ENCODE measurements at places on chromosomes 5 and 9.

DNA sequence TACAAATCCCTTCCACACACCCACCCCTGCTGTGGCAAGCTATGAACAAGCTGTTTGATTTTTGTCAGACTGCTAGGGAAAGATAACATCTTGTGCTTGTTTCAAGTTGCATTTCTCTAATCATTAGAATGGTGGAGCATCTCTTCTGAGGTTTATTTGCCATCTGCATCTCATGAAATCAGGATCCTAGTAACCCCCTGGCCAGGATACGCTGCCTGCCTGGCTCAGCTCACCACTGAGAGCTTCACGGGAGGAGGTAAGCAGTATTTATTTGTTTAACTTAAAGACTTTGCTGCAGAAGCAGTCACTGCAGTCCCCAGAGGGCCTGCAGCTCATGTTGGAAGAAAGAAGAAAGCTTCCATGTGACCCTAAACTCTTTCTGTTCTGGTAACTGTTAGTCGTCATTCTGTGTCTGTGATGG, 83.3 kb upstream of the CXCL14 start:
- DNase-seq: no peak

- no peak for DNase-seq
Observed at GRCh38 chr9:83623679-83624076, 735 bp downstream of the IDNK start.

DNA sequence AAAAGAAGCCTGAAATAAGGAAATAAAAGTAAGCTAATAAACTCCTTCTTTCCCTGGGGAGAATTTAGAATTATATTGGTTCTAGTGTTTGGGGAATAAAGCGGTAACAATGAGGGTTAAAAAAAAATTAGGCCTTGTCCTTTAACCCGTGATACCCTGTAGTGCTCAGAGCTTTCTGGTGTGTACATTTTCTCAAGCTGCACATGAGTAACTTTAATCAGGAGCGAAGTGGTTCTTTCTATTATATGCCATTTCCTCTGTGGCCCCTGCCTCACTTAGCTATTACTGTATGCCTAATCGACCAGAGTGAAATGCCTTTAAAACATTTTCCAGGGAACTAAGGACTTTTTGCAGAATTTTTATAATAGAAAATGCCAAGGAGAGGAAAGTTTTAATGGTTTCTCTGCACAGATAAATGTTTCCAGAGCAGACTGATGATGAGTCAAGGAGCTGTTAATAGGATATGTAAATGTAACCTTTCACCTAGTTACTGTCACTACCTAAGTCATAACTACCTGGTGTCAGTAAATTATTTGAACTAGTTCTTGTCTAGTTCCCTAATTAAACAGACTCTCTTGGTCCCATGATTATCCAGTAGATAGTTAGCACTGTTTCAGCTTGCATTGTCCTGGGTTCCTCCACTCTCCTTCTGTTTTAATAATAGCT, 7.6 kb downstream of the PAM start:
- no peak for DNase-seq

- DNase-seq: no peak
Observed at GRCh38 chr5:52648726-52649125, 139.0 kb upstream of the ITGA1 start.

GRCh38 chr5:94191604-94192003, 426.8 kb downstream of the KIAA0825 start:
- DNase-seq: no peak

DNA sequence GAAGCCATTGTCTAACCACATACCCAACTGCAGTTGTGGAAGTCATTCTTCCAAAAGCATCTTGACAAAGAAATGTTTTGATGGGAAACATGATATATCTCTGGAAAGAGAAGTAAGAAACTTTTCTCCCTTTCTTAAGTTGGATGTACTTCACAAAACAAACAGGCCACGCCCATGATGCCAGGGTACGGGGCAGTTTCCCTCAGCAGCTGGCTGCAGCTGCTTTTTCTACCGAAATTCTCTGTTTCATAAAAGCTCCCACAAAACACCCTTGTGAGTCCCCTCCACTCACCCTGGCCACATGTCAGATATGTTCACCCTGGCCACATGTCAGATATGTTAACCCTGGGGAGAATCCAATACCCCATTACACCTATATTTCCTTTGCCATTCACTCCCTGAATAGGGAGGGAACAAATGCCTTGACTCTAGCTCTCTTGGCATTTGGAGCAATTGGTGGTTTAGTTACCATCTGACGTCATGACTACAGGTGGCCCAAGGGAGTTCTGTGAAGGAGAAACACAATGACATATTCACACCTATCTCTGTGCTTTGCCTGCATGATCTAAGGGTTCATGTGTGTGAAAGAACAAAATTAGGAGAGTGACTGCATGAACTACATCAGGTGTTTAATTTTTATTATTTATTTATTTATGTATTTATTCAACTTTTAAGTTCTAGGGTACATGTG, 103.0 kb downstream of the AOPEP start:
- DNase-seq: no peak

DNA sequence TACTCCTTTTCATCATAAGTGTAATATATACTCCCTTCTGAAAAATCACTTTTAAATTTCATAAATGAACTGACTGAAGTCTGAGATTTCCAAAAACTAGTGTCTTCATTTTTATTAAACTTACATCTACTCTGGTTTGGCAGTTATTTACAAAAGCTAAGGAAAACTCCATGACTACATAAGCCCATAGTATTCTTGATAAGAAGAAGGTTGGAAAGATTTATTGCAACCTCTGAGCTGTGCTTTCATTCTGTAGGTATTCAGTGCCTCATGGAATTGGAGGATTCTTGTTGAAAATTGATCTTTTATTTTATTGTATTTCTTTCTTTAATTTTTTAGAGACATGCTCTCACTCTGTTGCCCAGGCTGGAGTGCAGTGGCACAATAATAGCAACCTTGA, 41.7 kb downstream of the GNAQ start:
- DNase-seq: no peak

DNA sequence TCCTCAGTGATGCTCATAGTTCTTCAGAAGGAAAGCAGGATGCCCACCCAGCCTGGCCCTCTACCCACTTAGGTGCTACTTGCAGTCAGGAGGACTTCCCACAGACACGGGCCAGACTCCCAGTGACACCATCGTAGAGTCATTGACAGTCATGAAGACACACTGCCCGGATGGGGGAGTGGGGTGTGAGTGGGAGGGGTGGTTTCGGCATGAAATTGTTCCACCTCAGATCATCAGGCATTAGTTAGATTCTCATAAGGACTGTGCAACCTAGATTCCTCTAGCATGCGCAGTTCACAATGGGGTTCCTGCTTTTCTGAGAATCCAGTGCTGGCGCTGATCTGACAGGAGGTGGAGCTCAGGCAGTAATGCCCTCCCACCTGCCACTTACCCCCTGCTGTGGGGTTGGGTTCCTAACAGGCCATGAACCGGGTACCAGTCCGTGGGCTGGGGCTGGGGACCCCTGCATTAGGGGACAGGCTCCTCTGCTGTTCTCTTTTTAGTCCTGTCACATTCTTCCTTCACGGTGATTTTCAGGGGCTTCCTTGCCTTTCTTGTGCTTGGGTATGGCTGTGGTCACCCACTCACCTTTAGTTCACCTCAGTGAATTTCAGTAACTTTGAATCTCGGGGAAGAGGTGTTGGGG, 88.2 kb upstream of the ANKRD55 start:
- DNase-seq: no peak

DNA sequence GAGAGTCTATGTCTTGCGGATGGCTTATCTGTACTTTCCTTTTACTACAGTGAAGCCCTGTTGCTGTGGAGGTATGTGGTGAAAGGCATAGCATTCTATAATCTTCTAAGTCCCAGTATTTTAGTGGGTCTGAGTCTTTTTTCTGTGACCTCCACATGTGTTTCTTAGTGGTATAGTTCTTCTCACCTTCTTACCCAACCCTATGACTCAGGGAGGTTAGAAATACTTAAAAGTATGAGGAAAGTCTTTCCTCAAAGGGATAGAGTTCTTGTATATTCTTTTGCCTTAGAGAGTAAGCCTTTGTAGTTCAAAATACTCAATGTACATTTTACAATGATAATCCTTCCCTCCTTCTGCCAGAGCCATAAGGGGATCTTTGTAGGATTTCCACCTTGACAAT, 621.9 kb upstream of the CTNND2 start:
- DNase-seq: no peak

DNA sequence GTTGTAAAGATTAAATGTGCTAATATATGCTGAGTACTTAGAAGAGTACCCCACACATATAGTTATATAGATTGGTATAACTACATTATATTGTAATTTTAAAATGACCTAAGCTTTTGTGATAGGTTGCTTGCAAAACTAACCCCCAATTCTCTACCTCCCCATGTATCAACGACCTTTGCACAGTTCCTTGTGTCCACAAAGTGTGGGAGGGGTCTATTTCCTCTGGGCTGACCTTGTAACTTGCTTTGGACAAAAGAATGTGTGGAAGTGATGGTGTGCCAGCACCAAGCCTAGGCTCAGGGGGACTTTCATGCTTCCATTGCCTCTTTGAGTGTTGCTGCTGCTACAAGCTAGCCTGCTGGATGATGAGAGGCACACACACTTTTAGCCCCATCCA, 20.6 kb downstream of the C5 start:
- no peak for DNase-seq

- no peak for DNase-seq
Observed at GRCh38 chr5:162858770-162859169, 578.6 kb upstream of the CCNG1 start.

DNA sequence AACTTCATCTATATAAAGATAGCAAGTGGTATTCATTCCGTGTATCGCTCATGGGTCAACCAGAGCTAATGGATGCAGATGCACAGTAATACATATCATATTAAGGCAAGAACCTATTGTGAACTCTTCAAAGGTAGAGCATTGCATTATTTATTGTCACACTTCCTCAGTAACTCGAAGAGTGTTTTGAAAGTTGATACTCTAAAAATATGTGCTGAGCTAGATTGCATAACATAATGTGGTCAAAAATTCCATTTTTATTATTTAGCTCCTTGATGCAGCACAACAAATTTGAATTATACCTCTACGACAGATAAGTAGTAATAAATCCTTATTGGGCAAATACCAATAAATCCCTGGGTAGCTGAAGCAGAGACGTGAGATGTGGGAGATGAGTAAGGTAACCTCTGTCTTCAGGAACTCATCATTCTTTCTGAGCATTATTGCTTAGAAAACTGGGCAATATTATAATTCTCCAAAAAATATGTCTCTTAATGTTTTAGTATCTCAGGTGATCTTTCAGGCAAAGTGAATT, 70.3 kb downstream of the CDH18 start:
- no peak for DNase-seq

Measured in stimulated activated CD4-positive, alpha-beta T cell treated with anti-CD3 and anti-CD28 coated beads, Interleukin-1b, Interleukin-23, amount 100 ng/mL, for 1 hour (primary cell).